NCI-H2081 (cell line): ENCODE measurements at places on chromosomes 12 and 14.

GRCh38 chr14:20489093-20489994, 16.0 kb upstream of the RNASE10 start:
- no peak for DNase-seq

DNA sequence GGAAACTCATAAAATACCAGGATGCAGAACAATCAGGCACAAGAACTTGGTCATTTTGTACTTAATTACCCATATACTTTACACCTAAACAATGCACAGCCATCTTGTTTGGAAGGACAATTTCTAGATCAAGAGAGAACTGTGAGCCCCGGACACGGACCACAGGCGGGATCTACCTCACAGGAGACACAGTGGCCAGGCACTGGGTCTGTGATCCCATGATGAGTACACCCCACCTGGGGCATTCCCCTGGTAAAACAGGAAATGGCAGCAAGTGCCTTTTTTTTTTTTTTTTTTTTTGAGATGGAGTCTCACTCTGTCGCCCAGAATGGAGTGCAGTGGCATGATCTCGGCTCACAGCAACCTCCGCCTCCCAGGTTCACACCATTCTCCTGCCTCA, 15.2 kb downstream of the GOLGA3 start:
- DNase-seq: no peak

DNA sequence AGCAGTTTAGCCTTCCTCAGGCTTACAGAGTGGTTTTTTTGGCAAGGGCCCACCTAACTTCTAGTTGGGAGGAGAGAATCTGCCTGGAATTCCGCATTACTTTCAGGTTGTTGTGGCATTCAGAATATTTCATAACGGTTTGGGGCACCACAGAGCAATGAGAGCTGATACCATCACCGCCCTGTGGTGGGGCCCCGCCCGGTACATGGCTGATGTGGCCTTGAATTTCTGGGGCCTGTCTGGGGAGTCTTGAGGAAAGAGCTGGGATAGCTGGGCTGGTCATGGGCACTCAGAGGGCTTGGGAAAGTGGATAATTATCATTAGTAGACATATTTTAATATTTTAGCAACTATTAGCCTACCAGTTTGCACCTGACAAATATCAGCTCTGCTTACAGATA, 4.2 kb downstream of the TESPA1 start:
- no peak for DNase-seq

DNA sequence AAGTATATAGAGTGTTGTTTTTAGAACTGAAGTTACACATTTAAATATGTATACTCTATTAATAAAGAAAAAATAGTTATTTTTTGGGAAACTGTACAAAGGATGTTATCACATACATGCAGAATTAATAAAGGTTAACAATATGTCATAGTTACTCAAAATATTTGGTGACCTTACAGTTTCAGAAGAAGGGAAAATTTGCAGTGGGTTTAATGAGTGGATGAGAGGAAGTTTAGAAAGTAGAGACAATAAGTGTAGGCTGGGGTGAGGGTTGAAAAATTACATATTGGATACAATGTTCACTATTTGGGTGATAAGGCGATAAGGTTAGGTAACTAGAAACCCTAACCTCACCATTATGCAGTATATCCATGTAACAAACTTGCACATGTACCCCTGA, 13.5 kb downstream of the WNK1 start:
- DNase-seq: no peak

- DNase-seq: no peak
Observed at GRCh38 chr14:85437148-85437547, 92.8 kb upstream of the FLRT2 start.

- DNase-seq: peak; percentile 5
Observed at GRCh38 chr12:47650469-47650868, 55.4 kb downstream of the RPAP3 start.

- no peak for DNase-seq
Observed at GRCh38 chr12:3032770-3033538, 44.2 kb upstream of the TSPAN9 start.

DNA sequence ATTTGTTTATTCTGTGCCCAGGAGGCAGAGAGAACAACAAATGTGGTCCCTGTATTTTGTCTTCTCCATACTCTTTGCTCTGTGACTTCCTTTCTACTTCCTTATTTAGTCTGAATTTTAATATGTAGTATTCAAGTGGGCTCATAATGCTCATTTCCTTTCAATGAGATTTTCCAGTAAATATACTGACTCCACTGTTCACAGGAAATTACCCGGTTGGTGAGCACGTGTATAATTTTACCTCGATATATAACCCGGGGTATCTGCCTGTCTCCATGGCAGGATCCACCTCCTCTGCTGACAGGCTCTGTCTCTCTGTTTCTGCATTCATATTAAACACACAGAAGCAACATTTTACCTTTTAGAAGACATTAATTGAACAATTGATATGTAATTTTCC, 166.0 kb downstream of the SLC38A4 start:
- peak; percentile 64 for DNase-seq

- no peak for DNase-seq
Observed at GRCh38 chr12:114834621-114835020, 150.6 kb upstream of the TBX3 start.

GRCh38 chr12:16553457-16553856, 52.5 kb downstream of the LMO3 start:
- DNase-seq: no peak

GRCh38 chr14:70972107-70972976, 65.1 kb downstream of the PCNX1 start:
- peak; percentile 72 for DNase-seq

DNA sequence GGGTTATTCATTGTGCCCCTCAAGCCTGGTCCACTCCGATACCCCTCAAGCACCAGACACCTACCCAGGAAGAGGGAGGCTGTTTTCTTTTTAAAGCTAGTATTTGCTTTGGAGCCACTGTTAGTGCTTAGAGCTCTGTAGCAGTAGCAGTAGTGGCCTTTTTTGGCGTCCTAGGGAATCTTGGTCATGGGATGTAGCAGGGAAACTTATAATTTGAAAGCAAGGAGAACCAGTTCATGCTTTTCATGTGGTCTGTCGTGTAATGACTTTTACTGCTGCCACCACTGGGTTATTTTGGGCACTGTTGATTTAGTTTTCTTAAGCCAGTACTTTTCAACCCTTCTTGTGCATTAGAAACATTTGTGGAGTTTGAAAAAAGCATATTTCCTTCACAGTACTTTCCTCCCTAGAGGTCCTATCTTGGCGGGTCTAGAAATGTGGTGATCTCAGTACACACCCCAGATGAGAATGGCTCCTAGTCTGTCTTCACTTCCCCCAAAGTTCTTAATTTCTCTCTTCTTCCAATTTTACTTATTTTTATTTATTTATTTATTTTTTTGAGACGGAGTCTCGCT, 49.7 kb downstream of the MARK3 start:
- DNase-seq: no peak

GRCh38 chr12:10386857-10387256, 3.0 kb downstream of the KLRK1 start:
- no peak for DNase-seq

DNA sequence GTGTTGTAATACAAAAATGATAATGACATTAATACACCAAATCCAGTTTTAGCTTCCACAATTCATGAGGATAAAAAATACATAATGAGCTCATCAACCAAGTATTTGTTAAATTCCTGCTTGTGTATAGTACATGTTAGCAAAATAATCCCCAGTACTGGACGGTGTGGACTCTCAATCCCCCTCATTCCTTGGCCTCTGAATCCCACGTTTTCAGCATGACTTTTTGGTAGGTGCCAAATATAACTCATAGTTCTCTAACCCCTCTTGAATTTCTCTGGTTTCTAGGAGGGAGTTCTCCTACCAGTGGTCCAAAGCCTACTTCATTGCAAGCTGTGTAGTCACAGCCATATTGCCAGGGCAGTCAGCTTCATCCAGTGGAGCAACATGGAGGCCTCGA, 41.4 kb upstream of the EPS8 start:
- no peak for DNase-seq

DNA sequence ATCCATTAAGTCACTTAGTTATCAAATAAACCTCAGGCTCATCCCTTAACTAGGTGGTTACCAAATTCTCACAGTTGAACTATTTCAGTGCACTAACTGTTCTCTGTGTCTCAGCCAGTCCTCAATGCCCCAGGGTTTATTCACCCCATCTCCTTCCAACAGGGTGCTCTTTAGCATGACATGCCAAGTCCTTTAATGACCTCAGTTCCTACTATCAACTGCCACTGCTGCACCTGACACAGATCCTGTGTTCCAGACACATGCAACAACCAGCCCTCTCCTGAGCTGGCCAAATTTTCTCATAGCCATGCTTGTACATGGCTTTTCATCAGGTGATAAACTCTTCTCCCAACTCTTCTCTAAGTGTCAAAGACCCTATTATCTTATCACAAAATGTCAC, 80.0 kb downstream of the ATXN2 start:
- DNase-seq: no peak

DNA sequence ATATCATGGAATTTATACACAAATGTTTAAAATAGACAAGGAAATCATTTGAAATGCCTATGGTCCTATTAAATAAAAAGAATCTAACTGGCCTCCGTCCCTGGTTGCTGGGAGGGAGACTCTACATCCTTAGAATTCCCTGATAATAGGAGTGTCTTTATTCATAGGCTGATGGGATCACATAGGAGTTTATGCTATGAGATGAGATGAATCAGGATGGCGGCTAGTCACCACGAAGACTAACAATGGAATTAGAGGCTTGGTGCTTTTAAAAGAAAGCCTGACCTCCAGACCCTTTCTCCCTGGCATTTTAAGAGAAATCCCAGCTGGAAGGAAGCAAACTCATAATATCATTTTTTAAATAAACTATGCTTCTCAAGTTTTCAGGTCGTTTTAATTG, 69.7 kb downstream of the SEC23A start:
- DNase-seq: no peak
